ENCODE measurements at places on chromosomes 4 and X.

- no peak for DNase-seq
These were observed 228.0 kb downstream of the PALLD start for GRCh38 chr4:168724686-168725411.

GRCh38 chr4:188262464-188262863, 123.2 kb downstream of the TRIML1 start:
- DNase-seq, result no peak

DNA sequence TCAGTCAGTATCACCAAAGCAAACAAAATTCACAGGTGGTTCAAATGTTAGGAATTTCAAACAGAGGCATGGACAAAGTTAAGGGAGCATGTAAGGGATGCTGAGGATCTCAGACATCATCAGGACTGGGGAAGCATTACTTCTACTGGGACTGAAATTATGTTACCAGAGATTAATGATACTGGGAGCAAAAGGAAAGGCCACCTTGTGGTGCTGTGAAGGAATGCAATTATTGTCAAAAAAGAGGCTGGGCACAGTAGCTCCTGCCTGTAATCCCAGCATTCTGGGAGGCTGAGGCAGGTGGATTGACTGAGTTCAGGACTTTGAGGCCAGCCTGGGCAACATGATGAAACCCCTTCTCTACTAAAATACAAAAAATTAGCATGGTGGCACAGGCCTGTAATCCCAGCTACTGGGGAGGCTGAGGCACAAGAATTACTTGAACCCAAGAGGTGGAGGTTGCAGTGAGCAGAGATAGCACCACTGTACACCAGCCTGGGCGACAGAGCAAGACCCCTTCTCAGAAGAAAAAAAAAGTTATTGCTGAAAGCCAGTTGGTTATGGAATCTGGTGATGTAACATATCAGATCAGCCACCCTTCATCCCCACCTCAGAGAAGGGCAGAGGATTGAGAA, 954.3 kb downstream of the PCDH7 start:
- no peak for DNase-seq

DNA sequence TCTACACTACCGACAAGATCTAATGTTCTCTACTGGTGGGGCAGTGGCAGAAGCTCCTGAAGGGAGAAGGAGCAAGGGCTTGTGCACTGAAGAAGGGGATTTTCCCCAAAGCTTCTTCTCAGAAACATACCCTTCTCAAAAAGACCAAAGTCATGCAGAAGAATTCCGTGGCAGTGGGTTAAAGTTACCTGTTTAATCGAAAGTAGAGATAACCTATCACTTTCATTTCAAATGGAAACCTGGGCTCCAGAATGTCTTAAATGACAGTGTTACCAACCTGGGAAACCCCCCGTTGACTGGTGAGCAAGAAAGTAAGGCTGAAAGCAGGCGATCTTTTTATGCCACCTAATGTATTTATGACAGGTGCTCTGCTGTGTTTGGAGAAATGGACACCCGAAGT, 92.5 kb upstream of the TEX13D start:
- no peak for DNase-seq

GRCh38 chrX:8345473-8345872, 119.2 kb upstream of the VCX3B start:
- no peak for DNase-seq

DNA sequence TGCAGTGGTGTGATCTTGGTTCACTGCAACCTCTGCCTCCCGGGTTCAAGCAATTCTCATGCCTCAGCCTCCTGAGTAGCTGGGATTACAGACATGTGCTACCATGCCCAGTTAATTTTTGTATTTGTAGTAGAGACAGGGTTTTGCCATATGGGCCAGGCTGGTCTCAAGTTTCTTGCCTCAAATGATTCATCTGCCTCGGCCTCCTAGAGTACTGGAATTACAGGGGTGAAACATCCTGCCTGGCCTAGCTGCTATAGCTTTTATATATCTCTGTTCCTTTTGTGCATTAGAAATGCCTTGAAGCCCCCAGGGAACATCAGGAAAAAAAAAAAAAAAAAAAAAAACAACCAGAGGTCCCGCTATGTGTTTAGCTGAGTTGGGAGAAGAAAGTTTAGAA, 34.8 kb downstream of the UBE2K start:
- no peak for DNase-seq

Measured in PC-9 (cell line).